HS-27A (cell line): ENCODE measurements at places on chromosomes 11 and 22.

- DNase-seq = no peak
Observed at GRCh38 chr11:78354408-78355308, 63.0 kb downstream of the GAB2 start.

GRCh38 chr11:77214557-77214956 is 86.5 kb downstream of the MYO7A start:
- no peak for DNase-seq

GRCh38 chr11:65855927-65856363 is 2.0 kb downstream of the CFL1 start:
- no peak for DNase-seq

GRCh38 chr11:118886681-118887111 is 3.0 kb downstream of the CXCR5 start:
- DNase-seq = no peak

- DNase-seq = no peak
Observed at GRCh38 chr11:62153087-62153395, 29.2 kb downstream of the INCENP start.

- no peak for DNase-seq
Observed at GRCh38 chr11:73454987-73455386, 78.8 kb downstream of the RELT start.

DNA sequence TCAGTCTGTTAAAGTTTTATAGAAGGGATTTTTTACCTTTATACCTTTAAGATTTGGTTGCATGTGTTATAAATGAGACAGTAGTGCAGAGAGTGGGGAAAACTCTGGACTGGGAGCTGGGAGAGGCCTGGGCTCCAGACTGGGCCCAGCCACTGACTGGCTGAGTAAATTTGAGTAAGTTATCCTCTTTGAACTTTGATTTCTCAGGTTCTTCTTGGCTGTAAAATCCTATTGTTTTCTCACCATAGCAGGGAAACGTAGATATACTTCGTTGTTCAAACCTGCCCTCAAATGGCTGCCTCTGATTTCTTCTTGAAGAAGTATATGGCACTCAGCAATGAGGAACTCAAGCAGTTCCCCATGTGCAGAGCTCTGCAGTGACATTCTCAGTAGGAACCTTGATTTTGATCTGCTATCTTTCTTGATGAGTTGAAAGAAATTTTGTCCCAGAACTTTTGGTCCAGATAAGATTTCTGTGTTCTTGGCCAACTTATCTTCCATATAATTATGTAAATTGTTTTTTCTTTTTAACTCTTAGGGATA is 8.8 kb downstream of the BMAL1 start:
- DNase-seq = no peak

GRCh38 chr11:65317025-65317786 is 2.5 kb downstream of the CDC42EP2 start:
- peak; percentile 72 for DNase-seq

DNA sequence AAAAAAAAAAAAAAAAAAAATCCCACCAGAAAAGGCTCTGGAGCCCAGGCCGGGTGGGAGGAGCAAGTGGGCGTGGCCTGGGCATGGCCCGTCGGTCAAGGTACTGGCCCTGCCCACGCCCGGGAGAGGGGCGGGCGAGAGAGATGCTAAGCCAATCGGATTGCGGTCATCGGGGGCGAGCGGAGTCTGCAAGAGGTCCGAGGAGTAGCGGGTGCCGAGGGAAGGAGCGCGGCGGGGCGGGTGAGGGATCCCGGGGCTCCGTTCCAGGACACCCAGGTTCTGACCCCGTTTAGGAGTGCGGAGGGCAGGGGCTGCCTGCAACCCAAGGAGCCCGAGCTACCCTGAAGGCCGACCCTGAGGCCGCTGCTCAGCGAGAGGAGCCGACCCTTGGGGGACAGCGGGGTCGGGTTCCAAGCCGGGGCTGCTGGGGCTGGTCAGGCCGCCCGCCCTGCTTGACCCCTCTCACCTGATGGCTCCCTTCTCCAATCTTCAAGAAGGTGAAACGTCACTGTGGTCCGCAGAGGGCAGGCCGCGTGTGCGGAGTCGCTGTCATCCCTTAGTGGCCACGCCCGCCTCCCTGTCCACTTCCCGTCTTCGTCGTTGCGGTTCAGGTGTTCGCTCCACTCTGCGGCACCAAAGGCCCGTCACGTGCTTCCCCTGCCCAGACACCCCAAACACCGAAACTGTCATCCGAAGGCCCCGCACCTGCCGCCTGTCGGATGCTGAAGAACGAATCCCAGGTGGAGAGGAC is 11.1 kb upstream of the TAB1 start:
- DNase-seq = no peak

DNA sequence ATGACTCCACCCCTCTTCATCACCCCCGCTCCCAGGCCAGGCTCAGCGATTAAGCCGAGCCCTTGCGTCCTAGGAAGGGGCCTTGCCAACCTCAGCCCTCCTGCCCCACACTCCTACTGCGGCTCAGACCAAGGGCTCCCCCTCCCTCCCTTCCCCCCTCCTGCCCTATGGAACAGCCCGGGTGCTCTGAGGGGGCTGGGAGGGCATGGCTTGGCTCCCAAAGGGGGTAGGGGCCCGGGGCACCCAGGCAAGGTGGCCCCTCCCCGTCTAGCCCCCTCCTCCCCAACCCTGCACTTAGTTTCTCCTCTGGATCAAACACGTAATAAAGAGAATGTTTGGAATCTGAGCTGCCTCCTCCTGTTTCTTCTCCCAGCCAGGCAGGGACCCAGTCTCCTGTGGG is 6.3 kb downstream of the RCOR2 start:
- no peak for DNase-seq

DNA sequence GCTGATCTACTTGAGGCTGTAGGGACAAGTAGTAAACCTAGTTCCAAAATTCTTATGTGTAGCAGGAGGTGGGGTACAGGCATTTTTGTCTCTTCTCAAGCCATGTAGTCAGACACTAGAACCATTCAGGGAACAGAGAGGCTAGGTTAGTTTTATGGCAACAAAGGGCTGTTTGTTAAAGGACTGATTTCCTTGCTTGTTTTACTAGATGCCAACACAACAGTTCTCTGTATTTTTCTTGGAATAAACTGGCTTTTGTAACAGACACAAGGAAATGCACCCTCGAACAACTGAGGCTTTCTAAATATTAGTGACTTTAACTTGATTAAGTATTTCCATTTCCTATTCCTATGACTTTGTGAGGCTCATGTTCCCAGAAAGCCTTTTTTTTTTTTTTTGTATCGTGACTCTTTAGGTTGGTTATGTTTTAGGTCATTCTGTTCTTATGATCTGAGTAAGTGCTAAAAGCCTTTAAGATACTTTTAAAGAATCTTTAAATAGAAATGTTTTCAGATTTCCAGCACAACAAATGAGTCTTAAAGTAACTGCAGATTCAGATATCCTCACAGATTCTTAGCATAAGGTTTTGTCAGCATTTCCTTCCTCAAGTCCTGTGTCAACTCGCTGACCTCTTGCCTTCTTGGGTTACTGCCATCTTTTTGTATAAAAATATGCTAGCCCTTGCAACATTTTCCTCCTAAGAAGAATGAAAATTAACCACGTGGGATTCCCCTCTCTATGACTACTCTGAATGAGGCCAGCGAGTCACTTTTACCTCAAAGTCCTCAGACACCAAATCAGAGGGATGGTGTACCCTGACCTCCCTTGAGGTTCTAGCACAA is 92.5 kb downstream of the CCDC83 start:
- no peak for DNase-seq

GRCh38 chr22:48960980-48961660 is 866.6 kb downstream of the BRD1 start:
- DNase-seq = no peak

- no peak for DNase-seq
Observed at GRCh38 chr11:66081505-66081904, 11.4 kb downstream of the PACS1 start.

- DNase-seq = no peak
Observed at GRCh38 chr11:1224111-1224490, 1.2 kb downstream of the MUC5B start.

- no peak for DNase-seq
Observed at GRCh38 chr22:31508536-31508935, 12.2 kb downstream of the SFI1 start.

GRCh38 chr11:14022821-14023220 is 60.3 kb downstream of the SPON1 start:
- DNase-seq = no peak

- no peak for DNase-seq
Observed at GRCh38 chr11:88194990-88195389, 19.7 kb upstream of the RAB38 start.

- no peak for DNase-seq
Observed at GRCh38 chr11:113161711-113162591, 152.4 kb upstream of the TTC12 start.

DNA sequence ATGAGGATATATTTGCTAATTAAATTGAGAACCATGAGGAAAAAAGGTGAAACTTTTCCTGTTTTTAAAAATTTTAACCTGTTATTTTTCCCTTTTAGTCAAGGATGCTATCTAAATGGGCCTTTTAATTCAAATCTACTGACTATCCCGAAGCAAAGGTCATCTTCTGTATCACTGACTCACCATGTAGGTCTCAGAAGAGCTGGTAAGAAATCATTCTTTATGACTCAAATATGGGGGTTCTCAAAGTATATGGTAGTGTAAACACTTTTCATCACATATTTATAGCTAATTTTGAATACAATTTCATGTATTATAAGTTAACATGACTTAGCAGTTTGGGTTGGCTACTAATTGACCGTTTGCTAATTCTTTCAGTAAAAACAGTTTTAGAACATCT is 88.2 kb downstream of the CYP2R1 start:
- no peak for DNase-seq

DNA sequence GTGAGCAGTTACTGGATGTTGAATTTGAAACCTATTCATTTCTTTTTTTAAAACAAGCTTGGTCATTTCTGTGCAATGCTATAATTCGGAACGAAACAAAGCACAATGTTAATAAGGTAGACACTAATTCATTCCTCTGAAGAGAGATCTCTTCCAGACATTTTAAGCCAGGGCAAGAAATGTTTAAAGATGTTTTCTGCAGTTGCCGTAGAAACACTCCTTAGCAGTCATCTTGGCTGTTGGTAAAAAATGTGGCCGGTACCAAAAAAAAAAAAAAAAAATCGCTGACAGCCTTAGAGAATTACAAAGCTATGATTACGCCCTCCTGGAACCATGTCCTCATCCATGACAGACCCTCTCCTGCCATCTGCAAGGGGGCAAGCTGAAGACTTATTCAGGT is 66.4 kb upstream of the TTC12 start:
- DNase-seq = no peak

- DNase-seq = no peak
Observed at GRCh38 chr22:20799449-20799848, 25.5 kb downstream of the SERPIND1 start.

GRCh38 chr22:27930331-27931060 is 11.4 kb upstream of the PITPNB start:
- no peak for DNase-seq

DNA sequence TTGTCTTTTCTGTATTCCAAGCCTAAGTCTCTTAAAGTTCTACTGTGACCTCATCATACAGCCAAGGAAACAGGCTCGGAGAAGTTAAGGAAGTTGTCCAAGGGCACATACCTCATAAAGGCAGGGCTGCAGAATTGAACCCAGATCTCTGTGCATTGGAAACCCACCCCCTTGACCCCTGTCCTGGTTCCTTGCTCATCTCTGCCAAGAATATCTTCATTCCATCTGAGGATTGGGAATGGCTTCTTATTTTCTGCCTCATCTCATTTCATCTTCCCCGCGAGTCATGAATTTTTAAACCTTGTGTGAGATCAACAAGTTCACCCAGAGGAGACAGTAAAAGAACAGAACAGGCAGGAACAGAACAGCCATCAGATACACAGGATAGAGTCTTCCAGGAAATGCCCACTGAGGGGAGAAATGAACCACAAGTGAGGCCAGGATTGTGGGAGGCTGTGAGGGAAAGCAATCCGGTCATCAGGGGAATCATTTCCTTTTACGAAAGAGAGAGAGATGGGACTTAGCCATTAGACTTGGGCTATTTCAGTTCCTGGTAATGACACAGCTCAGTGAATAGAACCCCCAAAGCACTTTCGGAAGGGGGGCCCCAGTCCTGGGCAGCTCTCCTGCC is 34.4 kb upstream of the LRRC10B start:
- DNase-seq = no peak

- DNase-seq = peak; percentile 36
Observed at GRCh38 chr22:30325065-30325720, 1.5 kb downstream of the TBC1D10A start.

- no peak for DNase-seq
Observed at GRCh38 chr22:29190918-29191317, 14.8 kb upstream of the EMID1 start.

GRCh38 chr11:45285250-45285828 is 802 bp downstream of the SYT13 start:
- DNase-seq = no peak

GRCh38 chr11:94100253-94100652 is 28.4 kb upstream of the PANX1 start:
- no peak for DNase-seq

DNA sequence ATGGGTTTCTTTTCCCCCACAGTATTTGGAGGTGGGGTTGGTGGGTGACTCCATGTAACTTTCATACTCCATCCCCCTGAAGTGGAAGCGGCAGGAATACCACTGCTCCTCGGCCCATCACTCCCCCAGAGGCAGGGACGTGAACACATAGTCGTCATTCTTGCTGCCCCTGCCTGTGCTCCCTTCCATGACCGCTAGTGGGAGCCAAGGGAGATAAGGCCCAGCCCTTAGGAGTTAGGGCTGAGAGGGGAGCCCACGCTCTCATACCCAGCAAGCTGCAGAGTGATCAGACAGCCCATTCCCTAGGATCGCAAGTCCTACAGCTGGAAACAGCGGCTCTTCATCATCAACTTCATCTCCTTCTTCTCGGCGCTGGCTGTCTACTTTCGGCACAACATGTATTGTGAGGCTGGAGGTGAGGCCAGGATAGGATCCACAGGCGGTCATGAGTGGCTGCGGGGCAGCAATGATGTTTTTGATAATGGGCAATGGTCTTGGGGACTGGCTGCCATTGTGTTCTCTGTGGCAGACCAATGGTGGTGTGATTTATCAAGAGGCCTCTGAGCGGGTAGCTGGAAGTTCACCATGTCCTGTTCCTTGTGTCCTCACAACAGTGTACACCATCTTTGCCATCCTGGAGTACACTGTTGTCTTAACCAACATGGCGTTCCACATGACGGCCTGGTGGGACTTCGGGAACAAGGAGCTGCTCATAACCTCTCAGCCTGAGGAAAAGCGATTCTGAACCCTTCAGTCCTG is 15.9 kb downstream of the RHOG start:
- no peak for DNase-seq

DNA sequence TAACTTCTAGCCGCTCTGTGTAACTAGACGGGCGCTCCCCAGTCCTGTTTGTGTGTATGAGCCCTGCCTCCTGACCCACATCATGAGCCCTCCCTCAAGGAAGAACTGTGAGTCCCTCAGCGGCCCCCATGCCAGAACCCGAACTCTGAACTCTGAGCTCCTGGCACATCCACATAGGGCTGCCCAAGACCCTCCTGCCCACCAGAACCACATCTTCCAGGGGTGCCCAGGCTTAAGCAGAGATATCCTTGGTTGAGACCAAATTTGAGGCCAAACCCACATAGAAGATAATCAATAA is 3.0 kb downstream of the TRIM29 start:
- no peak for DNase-seq

- DNase-seq = no peak
Observed at GRCh38 chr22:33688903-33689302, 231.4 kb downstream of the LARGE1 start.
